NCI-H1092 treated with DMSO at 0.1 percent for 48 hours (cell line): ENCODE measurements at places on chromosomes 4 and X.

DNA sequence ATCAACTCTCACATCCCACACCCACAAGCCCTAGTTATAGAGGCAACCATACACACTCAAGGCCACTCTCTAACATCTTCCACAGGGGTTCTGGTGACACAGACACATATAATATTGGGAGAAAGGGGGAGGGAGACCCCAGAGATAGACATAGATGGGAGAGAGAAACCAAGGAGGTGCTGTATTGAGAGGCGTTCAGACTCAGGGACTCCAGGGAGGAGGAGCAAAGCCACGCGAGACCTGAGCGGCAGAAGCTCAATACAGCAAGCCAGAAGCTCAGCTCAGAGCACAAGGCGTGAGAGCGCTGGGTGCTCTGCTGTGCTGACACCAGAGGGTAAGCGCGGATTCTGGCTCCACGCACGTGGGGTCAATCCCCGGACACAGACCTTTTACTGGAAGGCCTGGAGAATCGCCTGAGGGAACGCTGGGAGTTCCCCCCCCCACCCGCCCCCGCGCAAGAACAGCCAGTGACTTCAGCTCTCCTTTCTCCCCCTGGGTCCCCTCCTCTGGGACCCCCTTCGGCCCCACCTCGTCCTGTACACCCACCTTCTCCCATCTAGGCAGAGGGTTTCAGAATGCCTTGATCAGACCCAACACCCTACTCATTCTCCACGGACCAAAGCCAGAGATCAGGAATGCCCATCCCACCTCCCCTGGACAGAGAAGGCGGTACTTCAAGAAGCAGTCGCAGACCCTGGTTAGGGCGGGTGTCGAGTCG, 8.7 kb downstream of the MSX1 start:
- no peak for DNase-seq

DNA sequence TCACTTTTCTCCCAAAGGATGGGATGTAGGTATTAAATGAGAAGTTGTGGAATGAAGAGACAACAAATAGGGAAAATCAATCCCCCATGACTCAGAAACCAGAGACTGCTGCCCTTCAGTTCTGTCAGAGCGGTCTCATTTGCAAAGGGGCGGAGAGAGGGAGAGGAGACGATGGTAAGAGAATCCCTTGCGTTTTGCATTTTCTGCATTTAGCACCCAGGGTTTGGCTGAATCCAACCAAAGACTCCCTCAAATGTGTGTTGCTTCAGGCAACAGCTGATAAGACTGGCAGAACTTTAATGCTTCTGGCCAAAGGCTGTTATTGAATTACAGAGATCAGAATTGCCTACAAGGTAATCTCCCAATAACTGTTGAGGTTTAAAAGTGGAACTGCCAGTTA, 230.2 kb downstream of the EVC2 start:
- no peak for DNase-seq

DNA sequence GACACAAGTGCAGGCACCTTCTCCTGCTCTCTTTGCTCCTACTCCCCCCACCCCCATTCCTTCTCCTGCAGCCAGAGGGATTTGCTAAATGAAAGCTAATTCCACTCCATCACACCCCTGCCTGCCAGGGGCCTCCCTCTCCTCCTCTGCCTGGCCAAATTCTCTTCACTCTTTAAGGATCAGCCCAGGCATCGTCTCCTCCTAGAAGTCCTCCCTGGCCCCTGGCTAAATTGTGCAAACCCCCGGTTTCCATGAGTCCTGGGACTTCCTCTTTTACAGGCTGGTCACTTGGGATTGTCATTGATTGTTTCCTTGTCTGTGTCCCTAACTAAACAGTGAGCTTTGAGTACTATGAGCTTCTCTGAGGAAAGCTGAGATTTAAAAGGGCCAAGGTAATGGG, 8.7 kb upstream of the ABLIM2 start:
- no peak for DNase-seq

DNA sequence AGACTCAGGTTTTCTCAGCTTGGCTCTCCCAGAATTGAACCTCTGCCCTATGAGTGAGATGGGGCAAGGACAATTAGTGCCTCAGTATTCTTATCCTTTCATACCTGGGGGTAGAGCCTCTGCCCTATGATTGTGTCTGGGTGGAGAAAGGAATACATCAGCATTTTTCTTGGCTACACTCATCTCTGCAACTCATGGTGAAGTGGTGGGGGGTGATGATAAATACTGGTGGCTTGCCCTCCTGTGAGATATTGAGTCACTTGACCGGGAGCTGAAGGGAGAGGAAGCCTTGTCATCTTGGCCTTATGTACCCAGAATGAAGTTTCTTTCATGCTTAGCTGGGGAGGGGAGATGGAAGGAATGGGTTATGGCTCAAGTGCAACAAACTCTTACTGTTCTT, 71.3 kb upstream of the ENOX2 start:
- DNase-seq, result no peak

- DNase-seq, result peak; percentile 18
These were observed 123.1 kb downstream of the BTC start for GRCh38 chr4:74671080-74671698.

- DNase-seq, result no peak
These were observed 55.7 kb downstream of the SEPSECS start for GRCh38 chr4:25104591-25104990.

- DNase-seq, result no peak
These were observed 53.8 kb upstream of the HGFAC start for GRCh38 chr4:3387943-3388361.
